Lung (tissue), 17 donors: ENCODE measurements at places on chromosomes 6 and 20.
A peak's percentile ranks its signal among the peaks of the same experiment; 100 is the strongest.

DNA sequence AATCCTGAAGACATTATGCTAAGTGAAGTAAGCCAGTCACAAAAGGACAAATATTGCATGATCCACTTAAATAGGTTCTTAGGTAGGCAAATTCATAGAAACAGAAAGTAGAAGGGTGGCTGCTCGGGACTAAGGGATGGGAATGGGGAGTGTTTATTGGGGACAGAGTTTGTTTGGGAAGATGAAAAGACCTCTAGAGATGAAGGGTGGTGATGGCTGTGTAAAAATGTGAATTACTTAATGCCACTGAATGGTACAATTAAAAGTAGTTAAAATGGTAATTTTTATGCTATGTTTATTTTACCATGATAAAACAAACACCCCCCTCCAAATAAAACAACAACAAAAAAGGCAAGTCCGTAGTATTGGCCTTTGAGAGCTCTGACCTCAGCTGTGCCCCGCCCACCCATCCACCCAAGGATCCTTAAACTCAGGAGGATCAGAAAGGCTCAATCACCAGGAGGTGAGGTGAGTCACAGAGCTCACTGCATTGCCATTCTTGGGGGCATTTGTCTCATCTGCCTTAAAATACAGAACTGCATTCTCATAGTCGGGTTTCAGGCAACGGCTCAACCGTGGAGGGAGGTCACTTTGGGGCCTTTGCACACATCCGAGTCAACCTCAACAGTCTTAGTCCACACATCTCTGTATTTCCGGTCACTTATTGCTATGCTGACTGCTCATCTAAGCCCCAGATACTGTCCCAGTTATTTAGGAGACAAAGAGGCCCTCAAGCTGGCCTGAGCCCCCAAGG is 96.7 kb downstream of the SLC22A23 start:
- DNase-seq: no peak

GRCh38 chr6:106079961-106080762 is 6.0 kb upstream of the PRDM1 start:
- no peak for DNase-seq

- peak; percentile 91 for DNase-seq
Observed at GRCh38 chr6:169539176-169539897, 162.5 kb downstream of the WDR27 start.

DNA sequence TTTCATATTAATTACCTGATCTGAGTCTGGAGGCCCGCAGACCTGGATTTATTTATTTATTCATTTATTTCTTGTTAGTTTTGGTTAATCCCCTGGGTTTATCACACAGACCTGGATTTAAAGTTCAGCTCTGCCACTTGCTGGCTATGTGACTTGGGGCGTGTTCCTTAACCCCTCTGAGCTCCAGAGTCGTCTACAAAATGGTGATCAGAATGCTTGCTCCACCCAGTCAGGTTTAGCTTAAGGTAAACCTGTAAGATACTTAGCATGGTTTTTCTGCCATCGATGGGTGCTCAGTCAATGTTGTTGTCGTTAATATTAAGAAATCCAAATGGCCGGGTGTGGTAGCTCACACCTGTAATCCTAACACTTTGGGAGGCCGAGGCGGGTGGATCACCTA is 23.4 kb downstream of the SHLD1 start:
- no peak for DNase-seq

DNA sequence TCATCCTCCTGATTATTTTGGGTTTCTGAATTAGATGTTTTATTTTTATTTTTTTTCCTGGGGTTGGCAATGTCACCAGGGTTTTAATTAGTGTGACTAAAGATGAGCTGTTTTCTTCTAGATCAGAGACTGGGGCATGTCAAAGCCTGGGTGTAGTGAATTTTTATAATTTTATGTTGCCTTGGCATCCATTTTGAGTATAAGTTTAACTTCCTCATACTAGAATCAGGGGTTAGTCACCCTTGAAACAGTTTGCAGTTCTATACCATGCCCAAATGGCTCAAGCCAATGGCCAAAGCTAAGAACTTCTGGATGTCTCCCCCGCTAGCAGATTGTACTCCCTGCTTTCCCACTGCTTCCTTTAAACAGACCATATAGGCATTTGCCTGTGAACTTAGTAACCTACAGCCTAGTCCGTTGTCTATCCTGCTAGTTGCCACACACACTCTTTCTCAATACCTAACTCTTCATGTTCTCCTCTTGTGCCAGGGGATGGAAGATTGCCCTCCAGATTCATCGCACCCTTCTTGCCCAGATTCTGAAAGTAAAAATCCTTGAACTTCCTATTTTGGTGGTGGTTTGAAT is 54.5 kb downstream of the KIAA0408 start:
- DNase-seq: no peak

- no peak for DNase-seq
Observed at GRCh38 chr6:148054219-148054618, 288.4 kb upstream of the SASH1 start.

DNA sequence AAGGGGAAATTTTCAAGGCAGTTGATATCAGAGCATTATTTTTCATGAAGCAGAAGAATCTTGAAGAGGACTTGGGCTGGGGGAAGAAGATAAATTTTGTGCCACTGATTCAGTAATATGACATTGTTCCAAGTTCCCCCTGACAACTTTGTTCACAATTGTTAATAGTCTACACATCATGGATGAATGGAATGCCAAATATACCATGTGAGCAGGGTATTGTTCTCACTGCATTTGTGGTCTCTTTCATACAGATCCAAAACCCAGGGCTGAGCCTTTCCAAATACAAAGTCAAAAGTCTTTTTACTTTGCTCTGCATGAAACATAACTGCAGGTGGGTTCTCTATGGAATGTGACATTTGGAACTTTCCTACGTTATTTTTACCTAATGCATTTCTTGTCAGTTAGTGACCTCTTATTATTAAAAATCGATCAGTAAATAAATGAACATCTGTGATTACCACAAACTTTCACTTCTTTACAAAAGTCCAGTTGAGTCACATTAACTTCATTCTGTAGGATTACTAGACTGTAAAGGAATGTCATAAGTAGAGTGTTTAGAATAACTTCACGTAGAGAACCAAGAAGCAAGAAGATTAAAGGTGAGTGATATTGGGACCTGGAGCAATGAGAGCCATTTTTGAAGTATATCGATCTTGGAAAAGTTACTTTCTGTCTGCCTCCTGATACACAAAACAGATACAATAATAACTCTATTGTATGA is 100.9 kb downstream of the RCAN2 start:
- DNase-seq: no peak

GRCh38 chr6:46584586-46584985 is 68.0 kb downstream of the CYP39A1 start:
- no peak for DNase-seq

GRCh38 chr20:14521016-14521415 is 183.6 kb upstream of the FLRT3 start:
- DNase-seq: no peak

DNA sequence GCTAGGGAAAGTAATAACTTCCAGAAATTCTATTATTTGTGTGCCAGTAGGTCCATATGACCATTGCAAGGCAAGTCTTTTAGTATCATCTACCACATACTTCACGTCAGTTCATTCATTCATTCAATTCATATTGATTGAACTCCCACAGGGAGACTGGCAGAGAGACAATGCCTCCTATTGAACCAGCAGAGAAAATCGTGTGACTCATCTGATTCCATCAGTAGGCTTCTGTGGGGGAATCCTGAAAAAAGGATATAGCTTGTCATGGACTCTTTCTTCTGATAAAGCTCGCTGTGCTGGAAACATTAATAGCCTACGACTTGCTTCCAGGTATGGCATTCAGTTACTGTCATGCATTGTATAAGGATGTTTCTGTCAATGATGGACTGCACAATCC is 45.3 kb upstream of the CNR1 start:
- DNase-seq: no peak

GRCh38 chr6:107244742-107245480 is 129.6 kb upstream of the BEND3 start:
- DNase-seq: no peak

GRCh38 chr6:108559097-108559883 is 1.4 kb upstream of the FOXO3 start:
- DNase-seq: peak; percentile 96

GRCh38 chr20:9112541-9113515 is 43.9 kb downstream of the PLCB4 start:
- DNase-seq: peak; percentile 79

GRCh38 chr6:81614292-81614691 is 138.2 kb downstream of the TENT5A start:
- no peak for DNase-seq

GRCh38 chr20:62657956-62658355 is 15.7 kb downstream of the SLCO4A1 start:
- DNase-seq: no peak

- DNase-seq: peak; percentile 20
Observed at GRCh38 chr6:148999501-148999900, 252.7 kb downstream of the UST start.

DNA sequence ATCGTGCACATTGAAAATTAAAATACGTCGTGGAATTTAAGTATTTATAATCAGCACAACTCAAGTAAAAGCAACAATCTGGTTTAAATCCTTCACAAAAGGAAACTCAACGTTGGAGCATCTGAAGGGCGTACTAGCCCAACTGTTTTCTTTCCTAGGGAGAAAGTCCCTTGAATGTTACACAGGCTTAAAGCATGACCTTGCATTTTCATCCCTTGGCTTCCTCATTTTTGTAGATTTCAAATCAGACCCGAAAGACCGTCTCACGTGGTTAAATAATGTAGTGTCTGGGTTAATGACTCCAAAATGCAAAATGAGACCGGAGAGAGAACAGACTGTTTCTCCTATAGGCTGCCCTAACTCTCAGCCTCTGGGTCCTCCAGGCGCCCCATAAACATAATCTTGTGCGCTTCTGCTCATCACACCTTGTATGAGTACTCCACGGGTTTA is 249.2 kb upstream of the RREB1 start:
- DNase-seq: peak; percentile 26

GRCh38 chr6:138957903-138958302 is 30.1 kb downstream of the REPS1 start:
- DNase-seq: no peak

DNA sequence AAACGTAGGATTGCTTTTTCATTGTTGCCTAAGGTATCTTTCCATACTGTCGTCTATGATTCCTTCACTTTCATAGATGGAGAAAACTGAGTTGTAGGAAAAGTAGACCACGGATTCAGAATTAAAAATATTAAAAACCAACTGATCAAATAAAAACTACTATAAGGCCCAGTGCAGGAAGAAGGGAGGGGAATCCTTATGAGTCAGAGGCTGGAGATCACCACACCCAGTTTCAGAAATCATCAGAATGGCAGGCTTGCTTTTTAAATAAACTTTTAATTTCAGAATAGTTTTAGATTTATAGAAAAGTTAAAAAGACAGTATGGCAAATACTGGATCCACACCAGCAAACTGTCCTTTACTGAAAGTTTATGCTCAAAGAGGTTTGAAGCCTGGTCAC is 32.0 kb upstream of the POPDC3 start:
- no peak for DNase-seq

DNA sequence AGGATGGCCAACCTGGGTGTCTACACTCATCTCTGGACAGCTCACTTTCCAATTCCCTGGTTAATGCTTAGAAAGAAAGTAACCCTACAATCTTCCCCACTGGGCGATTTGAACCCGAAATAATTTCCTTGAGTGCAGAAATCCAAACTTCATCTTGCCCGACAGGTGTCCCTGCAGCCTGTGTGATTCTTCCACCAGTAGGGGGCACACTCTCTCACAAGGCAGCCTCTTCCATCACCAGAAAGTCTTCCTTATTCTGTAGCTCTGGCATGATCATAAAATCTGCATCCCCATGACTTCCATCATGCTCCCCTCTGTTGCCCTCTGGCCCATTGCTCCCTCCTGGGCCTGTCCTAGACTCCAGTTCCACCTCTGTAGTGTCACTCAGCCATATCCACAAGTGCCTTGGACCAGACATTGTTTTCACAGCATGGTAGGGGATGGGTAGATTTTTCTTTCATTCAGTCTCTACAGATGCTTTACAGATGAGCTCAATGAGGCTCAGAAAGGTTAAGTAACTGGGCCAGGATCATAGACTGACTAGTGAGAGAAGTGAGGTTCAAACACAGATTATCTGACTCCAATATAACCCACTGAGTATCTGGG is 170.4 kb upstream of the SPTLC3 start:
- no peak for DNase-seq

DNA sequence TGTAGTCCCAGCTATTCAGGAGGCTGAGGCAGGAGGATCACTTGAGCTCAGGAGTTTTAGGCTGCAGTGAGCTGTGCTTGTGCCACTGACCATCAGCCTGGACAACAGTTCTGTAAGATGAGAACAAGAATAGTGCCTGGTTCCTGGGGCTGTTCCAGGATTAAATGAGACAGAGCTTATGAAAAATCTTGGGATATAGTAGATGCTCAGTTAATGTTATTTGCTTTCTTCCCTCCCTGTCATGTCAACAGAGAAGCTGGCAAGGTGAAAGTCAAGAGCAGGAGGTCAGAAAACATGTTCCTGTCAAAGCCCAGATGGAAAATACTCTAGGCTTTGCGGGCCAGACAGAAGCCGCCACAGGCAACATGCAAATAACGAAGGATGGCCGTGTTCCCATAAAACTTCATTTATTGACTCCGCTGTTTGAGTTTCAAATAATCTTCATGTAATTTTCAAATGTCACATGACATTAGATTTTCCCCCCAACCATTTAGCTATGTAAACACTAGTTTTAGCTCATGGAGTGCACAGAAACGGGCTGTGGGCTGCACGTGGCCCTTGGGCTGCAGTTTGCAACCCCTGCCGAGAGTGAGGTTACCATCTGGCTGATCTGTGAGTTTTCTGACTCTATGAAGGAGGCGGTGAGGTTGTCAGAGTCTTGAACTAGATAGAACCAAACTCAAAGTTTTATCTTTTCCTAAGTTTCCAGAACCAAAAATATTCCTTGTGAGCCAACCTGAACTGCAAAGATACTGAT is 63.4 kb upstream of the PMEPA1 start:
- DNase-seq: no peak

- no peak for DNase-seq
Observed at GRCh38 chr6:128483472-128484135, 36.8 kb downstream of the PTPRK start.

DNA sequence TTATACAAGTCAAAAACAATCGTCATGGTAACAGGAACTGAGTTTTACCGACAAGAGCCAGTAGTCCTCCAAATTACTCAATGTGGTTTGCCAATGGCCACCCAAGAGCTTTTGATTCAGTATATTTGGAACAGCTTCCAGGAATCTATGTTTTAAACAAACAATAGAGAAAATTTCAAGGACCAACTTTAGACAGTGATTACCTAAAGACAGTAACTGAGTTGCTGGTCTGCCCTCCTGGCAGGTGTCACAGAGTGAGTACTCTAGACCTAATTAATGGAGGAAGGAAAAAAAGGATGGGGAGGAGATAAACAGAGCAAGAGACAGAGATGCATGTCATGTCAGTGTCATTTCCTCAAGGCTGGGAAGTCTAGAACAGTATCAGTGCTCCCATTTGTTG is 361.3 kb upstream of the BTBD3 start:
- DNase-seq: no peak

DNA sequence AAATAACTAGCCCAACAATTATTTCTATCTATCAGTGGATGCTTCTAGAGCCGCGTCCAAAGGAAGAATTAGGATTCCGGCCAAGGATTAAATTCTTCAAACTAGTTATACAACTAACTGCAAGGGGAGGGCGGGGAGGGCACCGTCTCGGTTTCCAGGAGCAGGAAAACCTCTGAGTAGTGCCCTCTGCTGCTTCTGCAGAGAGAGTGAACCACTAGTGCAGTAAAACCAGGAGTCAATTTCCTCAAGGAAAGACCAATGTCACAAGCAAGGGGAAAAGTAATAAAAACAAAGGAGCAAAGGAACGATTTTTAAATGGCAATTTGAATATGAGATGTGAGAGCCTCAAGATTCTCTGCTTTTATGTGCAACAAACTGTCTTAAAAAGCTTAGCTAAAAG is 16.5 kb upstream of the UBE2J1 start:
- peak; percentile 71 for DNase-seq
